Activated T-helper 1 cell treated with anti-CD3 and anti-CD28 coated beads, Interleukin-12 subunit alpha, Interleukin-12 subunit beta, Interleukin-2, Interleukin-4 antibody, amounts not matched to agents 30 ng/mL and 10 ng/mL and 1 ng/mL, durations not matched to agents 14 hours and 24 hours and 36 hours (primary cell): ENCODE measurements at places on chromosomes 2 and 18.

- no peak for DNase-seq
These were observed 756 bp upstream of the PTPN4 start for GRCh38 chr2:119758881-119759450.

GRCh38 chr2:10584843-10585475 lies 104.8 kb downstream of the NOL10 start:
- no peak for DNase-seq

- DNase-seq, result no peak
These were observed 29.9 kb upstream of the MMADHC start for GRCh38 chr2:149617476-149617875.

- DNase-seq, result no peak
These were observed 22.9 kb downstream of the APCDD1 start for GRCh38 chr18:10477121-10477862.

DNA sequence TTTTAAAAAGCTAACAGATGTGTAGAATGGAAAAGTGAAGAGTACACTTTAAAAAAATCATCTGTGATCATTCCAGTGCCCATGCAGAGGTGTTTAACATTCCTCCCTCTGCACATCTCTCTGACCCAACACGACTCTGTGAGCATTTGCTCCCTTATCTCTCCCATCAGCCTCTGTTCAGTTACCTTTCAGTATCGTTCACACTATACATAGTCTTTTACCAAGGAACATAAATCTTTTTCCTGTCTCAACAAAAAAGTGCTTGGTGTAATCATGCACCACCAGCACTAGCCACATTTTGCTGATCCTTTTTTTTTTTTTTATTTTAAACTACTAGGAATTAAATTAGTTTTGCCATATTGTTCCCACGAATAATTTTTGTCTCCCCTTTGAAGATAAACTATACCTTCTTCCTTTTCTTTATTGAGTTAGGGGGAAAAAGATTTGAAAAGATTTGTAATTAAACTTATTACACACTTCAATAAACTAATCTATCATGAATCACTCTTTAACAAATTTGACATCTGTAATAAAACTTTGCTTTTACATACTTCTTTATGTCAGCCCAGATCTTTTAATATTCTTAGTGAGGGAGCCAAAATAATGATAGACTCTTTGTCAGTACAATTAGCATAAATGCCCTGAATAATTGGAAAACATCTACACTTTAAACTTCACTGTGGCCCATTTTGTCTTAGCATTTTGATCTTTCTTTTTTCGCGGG lies 489.8 kb upstream of the FANCL start:
- DNase-seq, result no peak

DNA sequence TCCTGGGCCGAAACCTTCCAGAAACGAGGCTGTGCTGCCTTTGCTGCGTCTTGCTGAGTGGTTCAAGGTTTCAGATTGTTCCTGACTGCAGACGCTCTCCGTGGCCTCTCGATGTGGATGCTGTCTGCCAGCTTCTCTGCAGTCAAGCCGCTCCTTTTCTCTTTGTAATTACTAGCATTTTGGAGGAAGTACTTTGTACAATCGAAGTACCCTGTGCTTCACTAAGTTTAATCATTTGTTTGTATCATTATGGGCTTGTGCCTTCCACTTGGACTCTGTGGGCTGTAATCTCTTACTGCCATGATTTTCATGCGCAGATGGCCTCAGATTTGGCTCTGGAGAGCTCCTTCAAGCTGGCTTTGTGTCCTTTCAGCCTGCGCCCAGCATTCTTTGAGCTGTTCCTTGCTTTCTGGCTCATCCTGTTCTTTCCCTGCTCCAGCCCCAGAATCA lies 49.3 kb downstream of the TRAF3IP1 start:
- DNase-seq, result no peak

DNA sequence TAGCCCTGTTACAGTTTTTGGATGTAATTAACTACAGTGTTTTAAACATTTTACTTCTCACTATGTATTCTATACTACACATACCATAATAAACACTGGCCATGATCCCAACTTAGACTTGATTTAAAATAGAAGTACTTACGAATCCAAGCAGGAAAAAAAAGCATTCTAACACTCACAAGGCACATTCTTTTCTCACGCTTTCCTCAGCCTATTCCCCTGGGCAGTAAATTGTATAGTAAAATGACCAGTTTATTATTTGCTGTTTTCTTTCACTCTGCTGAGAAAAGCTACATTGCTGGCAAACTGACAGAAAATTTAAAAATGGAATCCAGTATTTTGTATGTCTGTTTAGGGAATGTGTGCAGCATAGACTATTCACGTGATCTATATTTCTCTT lies 2.8 kb upstream of the TANC1 start:
- DNase-seq, result no peak

DNA sequence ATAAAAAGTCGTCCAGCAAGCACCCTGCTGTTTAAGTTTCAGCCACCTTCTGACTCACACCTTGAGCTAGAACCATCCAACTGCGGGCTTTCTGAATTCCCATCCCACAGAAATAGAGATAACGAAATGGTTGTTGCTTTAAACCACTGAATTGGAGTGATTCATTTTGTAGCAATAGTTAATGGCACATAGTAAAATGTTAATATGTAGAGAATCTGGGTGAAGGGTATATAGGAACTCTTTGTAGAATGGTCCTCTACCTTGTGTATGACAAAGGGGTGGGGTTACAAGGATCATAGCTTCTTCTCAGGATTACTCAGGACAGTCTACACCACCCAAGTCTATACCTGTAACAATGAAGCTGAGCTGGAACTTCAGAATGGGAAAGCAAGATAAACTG lies 2.4 kb upstream of the MAPRE3 start:
- DNase-seq, result no peak

- DNase-seq, result no peak
These were observed 242.4 kb downstream of the LPIN1 start for GRCh38 chr2:11988691-11989353.

DNA sequence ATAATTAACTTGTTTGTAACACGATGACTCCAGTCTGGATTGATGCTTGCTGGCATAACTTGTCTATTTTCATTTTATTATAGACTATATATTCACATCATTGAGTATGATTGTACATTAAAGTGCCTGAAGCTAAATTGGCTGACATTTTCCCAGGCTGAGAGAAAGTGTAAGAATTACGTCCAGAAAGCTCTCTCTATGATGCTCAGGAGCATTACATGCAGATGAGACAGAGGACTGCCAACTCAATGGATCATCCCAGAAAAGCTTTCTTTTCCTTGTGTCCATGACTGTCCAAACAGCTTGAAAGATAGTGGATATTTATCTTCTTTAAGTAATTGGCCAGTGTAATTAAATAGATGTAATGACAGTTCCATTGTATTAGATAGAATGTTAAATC lies 1372.2 kb upstream of the TMEFF2 start:
- no peak for DNase-seq

- no peak for DNase-seq
These were observed 201.9 kb upstream of the CCDC150 start for GRCh38 chr2:196437626-196438025.

- DNase-seq, result no peak
These were observed 8.9 kb upstream of the SATB2 start for GRCh38 chr2:199466692-199467065.

GRCh38 chr2:206112846-206113547 lies 27.0 kb upstream of the INO80D start:
- no peak for DNase-seq

- DNase-seq, result no peak
These were observed 1608.9 kb upstream of the PIK3C3 start for GRCh38 chr18:40346146-40346545.

DNA sequence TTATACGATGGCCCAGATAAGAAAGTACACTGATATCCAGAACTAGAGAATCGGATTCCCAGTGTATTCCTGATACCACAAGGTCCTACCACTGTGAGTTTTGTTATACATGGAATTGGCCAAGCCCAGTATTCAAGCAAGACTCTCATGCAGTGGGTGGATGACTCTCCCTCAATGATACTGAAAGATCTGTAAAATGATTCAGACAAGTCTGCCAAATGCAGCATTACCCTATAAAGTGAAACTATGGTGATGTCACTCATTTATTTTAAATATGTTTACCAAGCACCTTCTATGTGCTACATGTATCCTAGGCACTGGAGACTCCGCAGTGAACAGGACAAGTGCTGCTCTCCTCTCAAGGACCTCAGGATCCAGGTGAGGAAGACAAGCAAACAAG lies 22.6 kb downstream of the MYO5B start:
- DNase-seq, result no peak

DNA sequence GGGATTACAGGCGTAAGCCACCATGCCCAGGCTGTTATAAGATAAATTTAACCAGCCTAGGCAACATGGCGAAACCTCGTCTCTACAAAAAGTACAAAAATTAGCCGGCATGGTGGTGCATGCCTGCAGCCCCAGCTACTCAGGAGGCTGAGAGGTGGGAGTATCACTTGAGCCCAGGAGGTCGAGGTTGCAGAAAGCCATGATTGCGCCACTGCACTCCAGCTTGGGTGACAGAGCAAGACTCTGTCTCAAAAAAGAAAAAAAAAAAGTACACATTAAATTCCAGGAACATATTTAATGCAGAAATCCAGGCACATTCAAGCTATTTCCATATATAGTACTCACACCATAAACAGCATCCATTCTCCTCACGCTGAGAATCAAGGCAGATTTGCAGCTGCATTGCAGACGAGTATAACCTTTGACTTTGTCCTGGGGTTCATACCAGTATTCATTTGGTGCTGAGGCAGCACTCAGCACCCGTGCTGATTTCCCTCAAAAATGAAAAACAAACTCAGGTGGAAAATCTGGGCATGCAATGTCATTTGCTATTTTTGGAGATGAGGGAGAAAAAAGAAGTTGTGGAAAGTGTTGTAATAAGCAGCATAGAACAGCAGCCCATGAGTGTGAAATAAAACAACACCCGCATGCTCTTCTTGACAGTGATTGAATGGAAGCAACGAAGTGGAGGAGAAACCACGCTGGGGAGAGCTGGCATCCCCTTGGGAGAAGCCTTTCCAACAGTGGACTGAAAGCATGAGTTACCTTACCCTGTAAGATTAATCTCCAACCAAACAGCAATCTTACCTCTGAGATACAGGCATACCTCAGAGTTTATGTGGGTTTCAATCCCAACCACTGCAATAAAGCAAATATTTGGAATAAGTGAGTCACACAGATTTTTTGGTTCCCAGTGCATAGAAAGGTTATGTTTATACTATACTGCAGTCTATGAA lies 46.8 kb upstream of the ANXA4 start:
- no peak for DNase-seq

GRCh38 chr2:11393711-11394236 lies 49.3 kb upstream of the ROCK2 start:
- DNase-seq, result no peak

GRCh38 chr2:184689638-184690037 lies 91.3 kb downstream of the ZNF804A start:
- no peak for DNase-seq

DNA sequence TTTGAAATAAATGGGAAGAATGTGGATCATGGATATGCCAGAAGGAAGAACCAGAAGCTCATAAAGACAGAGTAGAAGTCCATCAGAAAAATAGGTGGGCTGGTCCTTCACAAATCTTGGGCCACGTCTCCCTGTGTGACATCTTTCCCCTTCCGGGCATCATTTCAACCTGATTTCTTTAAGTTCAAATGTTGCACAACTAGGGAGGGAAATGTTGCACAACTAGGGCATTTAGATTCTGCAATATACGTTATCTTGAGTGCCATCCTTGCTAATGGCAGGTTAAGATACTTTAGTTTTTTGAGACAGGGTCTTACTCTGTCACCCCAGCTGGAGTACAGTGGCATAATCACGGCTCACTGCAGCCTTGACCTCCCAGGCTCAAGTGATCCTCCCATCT lies 129.6 kb downstream of the CERS6 start:
- no peak for DNase-seq

- no peak for DNase-seq
These were observed 2.2 kb downstream of the AQP4 start for GRCh38 chr18:26863122-26863879.

GRCh38 chr2:176461098-176461808 lies 192.0 kb downstream of the MTX2 start:
- no peak for DNase-seq
